ENCODE measurements at places on chromosomes 12 and 14.

GRCh38 chr12:113478351-113479011 lies 6.8 kb upstream of the LHX5 start:
- DNase-seq: no peak

DNA sequence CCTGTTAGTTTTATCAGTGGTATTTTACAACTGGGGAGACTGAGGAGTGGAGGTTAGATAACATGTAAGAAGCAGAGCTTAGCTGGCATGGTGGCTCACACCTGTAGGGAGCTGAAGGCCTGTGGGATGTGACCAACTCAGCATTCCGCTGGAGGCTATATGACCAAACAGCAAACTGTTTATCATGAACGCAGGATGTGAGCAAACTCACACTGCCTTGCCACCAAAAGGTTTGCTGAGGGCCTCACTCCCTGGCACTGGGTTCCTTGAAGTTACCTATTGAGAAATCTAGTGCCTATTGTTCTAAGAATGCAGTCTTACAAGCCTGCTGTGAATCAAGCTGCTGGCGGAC lies 23.4 kb downstream of the JKAMP start:
- DNase-seq: no peak

GRCh38 chr12:75613981-75614380 lies 102.6 kb upstream of the KRR1 start:
- peak; percentile 24 for DNase-seq

DNA sequence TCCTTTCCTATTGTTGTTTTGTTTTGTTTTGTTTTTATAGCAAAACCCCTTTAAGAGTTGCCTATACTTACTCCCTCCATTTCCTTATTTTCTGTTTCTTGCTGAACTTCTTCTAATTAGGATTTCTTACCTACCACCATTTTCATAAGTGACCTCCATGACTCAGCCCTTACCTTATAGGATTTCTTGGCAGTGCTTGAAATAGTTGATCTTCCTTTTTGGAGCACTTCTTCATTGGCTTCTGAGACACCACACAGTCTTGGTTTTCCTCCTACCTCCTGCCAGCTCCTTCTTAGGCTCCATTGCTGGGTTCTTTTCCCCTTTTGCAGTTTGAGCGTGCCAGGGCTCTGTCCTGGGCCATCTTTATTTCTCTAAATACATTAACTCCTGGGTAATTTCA lies 23.4 kb upstream of the EID3 start:
- DNase-seq: no peak

- DNase-seq: no peak
Measured at GRCh38 chr12:57618966-57619433, 7.8 kb downstream of the ARHGEF25 start.

- no peak for DNase-seq
Measured at GRCh38 chr12:102514696-102515095, 34.3 kb upstream of the IGF1 start.

- DNase-seq: peak; percentile 74
Measured at GRCh38 chr12:26268841-26269561, 73.6 kb downstream of the SSPN start.

DNA sequence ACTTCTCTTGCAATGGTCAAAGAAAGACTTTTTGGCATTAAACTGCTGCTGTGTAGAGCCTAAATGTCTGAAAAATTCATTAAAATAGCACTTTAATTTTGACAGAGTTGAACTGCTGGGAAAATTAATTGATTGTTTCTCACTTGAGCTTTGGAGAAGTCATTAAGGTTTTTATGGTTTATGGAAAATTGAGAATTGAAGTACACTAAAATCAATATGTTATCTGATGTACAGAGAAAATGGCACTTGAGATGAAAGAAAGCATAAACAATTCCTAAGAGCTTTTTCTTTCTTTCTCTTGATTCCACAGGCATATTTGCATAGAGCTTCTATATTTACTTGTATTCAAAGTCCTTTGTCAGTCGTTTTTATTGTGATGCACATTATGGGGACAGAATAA lies 188.5 kb upstream of the CAND1 start:
- no peak for DNase-seq

DNA sequence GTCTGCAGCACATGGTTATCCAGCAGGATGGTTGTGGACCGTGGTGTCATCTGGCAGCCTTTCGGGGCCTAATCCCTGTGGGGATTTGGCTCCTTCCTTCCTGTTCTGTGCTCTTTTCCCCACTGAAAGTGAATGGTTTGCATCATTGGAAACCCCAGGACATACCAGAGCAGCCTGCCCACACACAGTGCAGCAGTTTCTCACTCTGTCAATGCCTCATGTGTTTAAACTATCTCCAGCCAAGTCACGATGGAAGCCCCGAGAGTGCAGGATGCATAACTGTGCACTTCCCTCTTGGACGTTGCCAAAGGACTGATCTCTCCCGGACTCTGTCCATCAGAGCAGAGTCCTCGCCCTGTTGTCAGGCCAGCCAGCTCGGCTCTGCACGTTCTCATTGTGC lies 29.0 kb upstream of the AMN start:
- peak; percentile 98 for DNase-seq

DNA sequence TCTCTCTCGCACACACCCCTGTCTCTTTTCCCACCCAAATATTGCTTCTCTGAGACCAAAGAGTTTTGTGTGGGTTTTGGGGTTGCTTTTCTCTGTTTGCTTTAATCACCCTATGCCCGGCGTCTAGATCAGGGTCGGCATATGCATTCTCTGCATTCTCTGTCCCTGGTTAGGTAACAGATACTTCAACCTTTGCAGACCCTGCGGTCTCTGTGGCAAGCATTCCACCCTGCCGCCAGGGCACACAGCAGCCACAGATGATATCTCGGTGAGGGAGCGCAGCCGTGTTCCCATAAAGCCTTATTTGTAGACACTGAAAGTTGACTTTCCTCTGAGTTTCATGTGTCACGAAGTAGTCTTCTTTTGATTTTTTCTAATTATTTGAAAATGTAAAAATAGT lies 110.4 kb upstream of the FZD10 start:
- DNase-seq: no peak

GRCh38 chr14:103762541-103762940 lies 46.9 kb downstream of the ZFYVE21 start:
- DNase-seq: no peak

DNA sequence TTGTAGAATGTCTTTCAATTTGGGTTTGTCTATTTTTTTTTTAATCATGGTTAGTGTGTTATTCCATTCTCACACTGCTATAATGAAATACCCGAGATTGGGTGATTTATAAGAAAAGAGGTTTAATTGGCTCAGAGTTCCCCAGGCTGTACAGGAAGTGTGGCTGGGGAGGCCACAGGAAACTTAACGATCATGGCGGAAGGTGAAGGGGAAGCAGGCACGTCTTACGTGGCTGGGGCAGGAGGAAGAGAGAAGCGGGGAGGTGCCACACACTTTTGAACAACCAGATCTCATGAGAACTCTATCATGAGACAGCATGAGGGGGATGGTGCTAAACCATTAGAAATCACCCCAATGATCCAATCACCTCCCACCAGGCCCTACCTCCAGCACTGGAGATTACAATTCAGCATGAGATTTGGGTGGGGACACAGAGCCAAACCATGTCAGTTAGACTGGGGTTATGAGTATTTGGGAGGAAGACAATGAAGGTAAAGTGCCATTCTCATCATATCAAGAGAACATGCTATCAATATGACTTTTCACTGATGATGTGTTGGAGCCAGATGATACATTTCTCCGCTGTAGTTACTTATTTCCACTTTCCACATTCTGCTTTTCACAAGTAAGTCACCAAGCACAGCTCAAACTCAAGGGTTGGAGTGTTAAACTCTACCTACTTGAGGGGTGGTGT lies 45.8 kb downstream of the AP5M1 start:
- DNase-seq: no peak

GRCh38 chr12:93916402-93916801 lies 232.0 kb upstream of the PLXNC1 start:
- DNase-seq: no peak

- no peak for DNase-seq
Measured at GRCh38 chr14:102793531-102794328, 16.5 kb downstream of the TRAF3 start.
